ENCODE measurements at places on chromosomes 3 and 15.

DNA sequence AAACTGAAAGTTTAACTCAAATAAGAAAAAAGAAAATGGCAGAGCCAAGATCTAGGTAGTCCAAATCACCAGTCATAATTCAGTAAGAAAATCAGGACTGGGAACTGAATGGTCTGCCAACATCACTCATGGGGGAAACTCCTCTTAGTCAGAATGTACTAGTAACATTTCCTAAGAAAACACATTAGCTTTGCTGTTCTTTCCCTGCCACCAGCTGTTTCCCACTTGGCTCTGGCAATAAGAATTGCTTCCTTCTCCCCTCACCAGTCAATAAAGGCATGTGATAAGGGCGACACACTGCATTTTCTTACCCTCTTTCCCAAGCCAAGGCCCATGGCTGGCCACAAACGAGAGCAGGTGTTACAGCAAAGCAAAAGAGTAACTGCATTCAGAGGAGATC, 46.1 kb downstream of the PIK3R4 start:
- DNase-seq, result no peak

DNA sequence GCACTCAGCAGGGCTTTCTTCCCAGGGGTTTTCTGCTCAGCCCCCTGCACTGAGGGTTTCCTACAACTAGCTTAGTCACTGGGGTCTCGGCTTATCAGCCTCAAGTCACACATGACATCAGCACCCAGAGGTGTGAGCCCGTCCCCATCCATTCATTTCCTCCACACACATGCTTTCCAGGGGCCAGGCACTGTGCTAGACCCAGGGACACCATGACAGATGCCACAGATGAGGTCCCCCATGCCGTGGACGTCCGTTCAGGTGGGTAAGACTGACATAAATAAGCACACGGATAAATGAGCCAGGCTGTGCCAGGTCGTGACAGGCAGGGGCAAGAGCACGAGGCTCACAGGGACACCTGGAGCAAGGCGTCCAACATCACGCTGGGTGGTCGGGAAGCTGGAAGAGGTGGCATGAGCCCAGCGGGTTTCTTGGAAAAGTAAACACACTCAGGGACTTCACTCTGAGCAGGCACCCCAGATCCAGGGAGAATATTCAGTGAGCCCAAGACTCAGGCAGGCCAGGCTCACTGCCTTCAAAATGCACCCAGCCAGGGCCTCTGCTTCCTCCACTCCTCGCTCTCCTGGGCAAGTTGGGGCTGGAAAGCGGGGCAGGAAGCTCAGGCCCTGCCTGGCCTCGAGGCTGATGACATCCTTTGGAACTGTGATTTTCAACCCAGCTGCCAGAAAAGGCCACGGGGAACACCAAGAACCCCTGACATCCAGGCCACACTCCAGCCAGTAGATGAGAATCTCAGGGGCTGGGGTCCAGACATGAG, 139.3 kb downstream of the CHSY1 start:
- no peak for DNase-seq

DNA sequence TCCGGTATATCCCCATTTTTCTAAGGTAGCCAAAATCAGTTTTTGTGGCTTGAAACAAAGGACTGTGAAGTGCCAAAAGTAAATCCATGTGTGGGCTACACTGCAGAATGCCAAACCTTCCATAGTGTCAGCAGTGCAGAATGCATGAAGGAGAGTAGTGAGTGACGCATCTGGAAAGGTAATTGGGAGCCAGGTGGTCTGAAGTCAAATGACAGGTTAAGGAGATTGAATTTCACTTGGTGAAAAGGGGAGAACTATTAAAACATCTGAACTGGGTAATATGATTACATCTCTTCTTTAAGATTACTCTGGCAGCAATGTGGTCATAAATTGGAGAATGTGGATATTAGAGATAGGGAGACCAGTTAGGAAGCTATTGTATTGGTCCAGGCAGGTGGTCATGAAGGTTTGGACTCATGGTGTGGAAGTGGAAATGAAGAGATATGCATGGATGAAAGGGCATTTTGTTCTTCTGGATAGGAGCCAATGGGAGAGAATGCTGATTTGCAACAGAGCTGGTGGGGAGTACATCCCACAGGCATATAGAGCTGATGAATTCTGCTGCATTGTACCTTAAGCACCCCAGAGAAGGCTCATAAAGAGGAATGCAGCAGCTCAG, 118.2 kb downstream of the ECT2 start:
- no peak for DNase-seq

DNA sequence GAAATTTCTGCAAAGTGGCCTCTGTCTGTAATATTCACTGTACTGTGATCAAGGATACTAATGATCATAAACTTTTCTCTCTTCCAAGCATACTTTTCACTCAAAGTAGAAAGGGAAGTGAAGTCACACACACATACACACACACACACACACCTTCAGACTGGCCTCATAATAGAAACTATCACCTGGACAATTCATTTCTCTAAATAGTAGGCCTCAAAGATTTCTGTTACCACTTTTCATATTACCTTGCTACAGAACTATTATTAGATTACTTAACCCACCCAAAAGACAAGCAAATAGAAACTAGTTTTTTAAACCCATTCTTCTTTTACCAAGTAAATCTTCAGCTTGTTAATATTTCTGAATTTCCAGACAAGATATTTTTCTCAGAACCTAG, 12.2 kb downstream of the CPB1 start:
- DNase-seq, result no peak

DNA sequence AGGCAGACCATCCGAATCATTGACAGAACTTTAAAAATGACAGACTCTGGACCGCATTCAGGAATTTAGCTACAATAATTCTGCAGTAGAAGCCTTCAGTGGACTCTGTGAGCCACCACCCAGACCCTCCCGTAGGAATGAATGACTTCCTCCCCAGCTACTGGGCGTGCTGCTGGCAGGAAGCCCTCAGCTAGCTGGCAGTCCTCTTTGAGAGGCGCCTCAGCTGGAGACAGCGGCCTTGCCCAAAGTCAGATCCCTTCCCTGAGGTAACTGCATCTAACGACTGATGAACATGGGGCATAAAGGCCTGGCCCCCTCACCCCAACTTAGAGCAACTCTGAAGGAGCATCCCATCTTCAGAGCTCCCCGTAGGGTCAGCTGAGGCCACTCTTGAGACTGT, 25.8 kb downstream of the CRABP1 start:
- DNase-seq, result no peak

- DNase-seq, result no peak
These were observed 409.8 kb downstream of the TBL1XR1 start for GRCh38 chr3:176787506-176787905.

DNA sequence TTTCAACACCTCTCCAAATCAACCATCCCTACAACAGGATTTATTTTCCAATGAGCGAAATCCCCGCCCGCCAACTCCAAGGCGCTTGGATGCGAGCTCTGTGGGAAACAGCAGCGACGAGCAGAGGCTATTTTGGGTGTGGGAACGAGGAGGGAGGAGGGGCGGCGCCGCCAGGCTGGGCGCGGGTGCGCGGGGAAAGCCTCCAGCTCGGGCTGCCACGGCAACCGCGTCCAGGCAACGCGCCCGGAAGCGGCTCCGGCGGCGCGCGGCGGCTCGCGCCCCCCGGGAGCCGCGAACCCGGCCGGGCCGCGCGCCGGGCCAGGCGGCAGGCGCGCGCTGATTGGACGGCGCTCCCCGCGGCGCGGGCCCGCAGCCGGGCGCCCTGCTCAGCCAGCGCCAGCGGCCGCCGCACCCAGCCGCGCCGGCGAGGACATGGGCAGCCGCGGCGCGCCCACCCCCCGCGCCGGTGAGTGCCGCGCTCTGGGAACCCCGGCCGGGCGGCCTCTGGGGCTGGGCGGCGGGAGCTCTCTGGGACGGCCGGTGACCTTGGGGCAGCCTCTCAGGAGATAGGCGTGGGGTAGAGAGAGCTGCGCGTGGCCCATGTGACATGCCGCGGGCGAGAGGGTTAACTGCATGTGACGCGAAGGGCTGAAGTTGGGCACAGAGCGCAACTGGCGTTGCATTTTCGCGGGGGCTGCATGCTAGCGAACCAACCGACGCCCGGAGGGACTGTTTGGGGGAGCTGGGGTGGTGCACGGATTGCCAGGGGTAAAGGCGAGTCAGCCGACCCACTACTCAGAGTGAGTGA, at the start of gene FAM81A:
Gene FAM81A, plus strand, starts transcription at position 370 of the 808 bp plus-strand sequence. CDS start 20,441 bp downstream, outside the sequence.
- peak; percentile 73 for DNase-seq

All from hippocampal formation (tissue), 2 donors.